Neural crest cell (in vitro differentiated cells): ENCODE measurements at places on chromosomes 4 and X. TPM values are rescaled to one million over a fixed set of nuclear protein-coding genes. Genes with fewer than 3 reads are reported as not detected.
A peak's percentile ranks its signal among the peaks of the same experiment; 100 is the strongest.

GRCh38 chr4:184168406-184169019, 49.2 kb downstream of the ENPP6 start:
- H3K27ac ChIP-seq = no peak overlapping the region
- H3K36me3 ChIP-seq = no peaks in the 10 kb centered on the region
- peak; percentile 87 for DNase-seq
- peaks cover 46% of the 10 kb centered on the region for H3K27me3 ChIP-seq
- no peak overlapping the region for H3K4me3 ChIP-seq

DNA sequence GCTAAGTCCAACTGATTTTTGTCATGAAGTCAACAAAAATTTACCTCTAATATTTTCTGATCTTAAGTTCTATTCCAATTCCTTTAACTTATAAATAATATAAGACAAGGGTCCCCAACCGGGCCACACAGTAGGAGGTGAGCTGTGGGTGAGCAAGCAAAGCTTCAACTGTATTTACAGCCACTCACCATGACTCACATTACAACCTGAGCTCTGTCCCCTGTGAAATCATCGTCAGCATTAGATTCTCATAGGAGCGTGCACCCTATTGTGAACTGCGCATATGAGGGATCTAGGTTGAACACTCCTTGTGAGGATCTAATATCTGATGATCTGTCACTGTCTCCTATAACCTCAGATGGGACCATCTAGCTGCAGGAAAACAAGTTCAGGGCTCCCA, 227.4 kb downstream of the MAPK10 start:
- no peak for DNase-seq
- H3K36me3 ChIP-seq = peaks cover 6% of the 10 kb centered on the region
- H3K4me3 ChIP-seq = no peak overlapping the region
- no peaks in the 10 kb centered on the region for H3K27me3 ChIP-seq
- H3K4me1 ChIP-seq = no peaks in the 10 kb centered on the region

GRCh38 chr4:186627226-186627865, 72.0 kb upstream of the MTNR1A start:
- H3K27ac ChIP-seq = no peak overlapping the region
- H3K4me1 ChIP-seq = peaks cover 24% of the 10 kb centered on the region
- peaks cover 53% of the 10 kb centered on the region for H3K36me3 ChIP-seq

- no peak for DNase-seq
- H3K36me3 ChIP-seq = no peaks in the 10 kb centered on the region
- H3K27ac ChIP-seq = no peak overlapping the region
- H3K4me3 ChIP-seq = no peak overlapping the region
- H3K27me3 ChIP-seq = no peaks in the 10 kb centered on the region
- H3K4me1 ChIP-seq = peaks cover 4% of the 10 kb centered on the region
These were observed 3.4 kb downstream of the TEX13B start for GRCh38 chrX:107978707-107979307.

DNA sequence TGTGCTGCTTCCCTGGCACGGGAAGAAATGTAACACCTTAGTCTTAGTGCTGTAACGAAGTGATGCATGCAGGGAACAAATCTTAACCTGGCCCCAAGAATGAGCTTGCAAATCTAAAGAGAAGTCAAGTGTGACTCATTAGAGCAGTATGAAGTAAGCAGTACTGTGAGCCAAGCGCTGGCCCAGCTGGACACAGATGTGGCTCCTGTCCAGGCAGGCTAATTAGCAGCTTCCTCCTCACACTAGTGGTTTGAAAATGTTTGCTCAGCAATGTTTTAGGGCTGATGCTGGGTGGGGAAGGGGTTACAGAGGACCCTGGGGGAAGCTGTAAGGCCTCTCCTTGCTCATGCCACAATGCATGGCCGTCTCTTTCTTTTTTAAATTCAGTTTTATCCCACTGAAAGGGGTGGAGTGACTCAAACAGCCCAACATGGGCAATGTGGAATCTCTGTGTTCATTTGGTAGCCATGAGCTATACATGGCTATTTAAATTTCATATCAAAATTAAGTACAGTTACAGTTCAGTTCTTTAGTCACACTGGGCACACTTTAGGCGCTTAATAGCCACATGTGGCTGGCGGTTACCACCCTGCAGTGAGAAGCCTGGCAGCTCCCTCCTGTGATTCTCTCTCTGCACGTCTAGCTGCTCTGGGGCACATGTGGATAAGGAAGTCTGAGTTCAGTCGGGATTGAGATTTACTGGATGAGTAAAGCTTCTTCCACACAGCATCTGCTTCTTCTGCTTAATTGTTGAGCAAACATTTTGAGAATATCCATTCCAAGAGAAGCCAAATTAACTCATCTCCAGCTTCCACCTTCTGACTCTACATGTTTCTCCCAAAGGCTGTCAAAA, 48.8 kb downstream of the MAP7D2 start:
- no peaks in the 10 kb centered on the region for H3K36me3 ChIP-seq
- no peaks in the 10 kb centered on the region for H3K27me3 ChIP-seq
- DNase-seq = no peak
- no peak overlapping the region for H3K4me3 ChIP-seq

GRCh38 chr4:120881351-120881750, 41.2 kb downstream of the PRDM5 start:
- no peaks in the 10 kb centered on the region for H3K27me3 ChIP-seq
- no peak for DNase-seq
- H3K27ac ChIP-seq = no peak overlapping the region
- no peaks in the 10 kb centered on the region for H3K4me1 ChIP-seq
- H3K4me3 ChIP-seq = no peak overlapping the region

GRCh38 chrX:16290997-16291396, 123.7 kb downstream of the MAGEB17 start:
- no peak for DNase-seq
- no peaks in the 10 kb centered on the region for H3K4me1 ChIP-seq
- H3K4me3 ChIP-seq = no peak overlapping the region
- H3K36me3 ChIP-seq = peaks cover 3% of the 10 kb centered on the region
- H3K27me3 ChIP-seq = no peaks in the 10 kb centered on the region

- no peaks in the 10 kb centered on the region for H3K36me3 ChIP-seq
- H3K27me3 ChIP-seq = no peaks in the 10 kb centered on the region
- no peak for DNase-seq
- H3K27ac ChIP-seq = peak overlapping the region; percentile 97
- H3K4me1 ChIP-seq = peaks cover 57% of the 10 kb centered on the region
These were observed 8.1 kb downstream of the MBNL3 start for GRCh38 chrX:132480581-132481203.

DNA sequence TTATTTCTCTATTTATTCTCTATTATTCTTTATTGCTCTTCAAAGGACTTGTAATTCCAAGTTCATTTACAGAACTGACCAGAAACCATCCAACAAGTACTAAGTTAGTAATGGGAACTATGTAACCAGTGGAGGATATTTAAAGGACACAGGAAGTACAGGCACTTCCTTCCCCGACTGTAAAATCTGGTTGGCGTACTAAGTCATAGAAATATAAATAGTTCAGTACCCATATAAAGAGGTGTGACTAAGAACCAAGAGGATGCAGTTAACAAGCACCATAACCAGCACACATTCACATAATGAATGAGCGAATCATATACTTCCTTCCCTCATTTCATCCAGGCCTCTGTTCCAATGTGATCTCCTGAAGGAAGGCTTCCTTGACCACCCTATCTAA, 3.6 kb upstream of the EIF4E start:
- no peaks in the 10 kb centered on the region for H3K27me3 ChIP-seq
- peaks cover 22% of the 10 kb centered on the region for H3K36me3 ChIP-seq
- H3K4me1 ChIP-seq = peaks cover 16% of the 10 kb centered on the region
- H3K4me3 ChIP-seq = peak overlapping the region; percentile 42
- no peak for DNase-seq

- no peak overlapping the region for H3K4me3 ChIP-seq
- H3K27me3 ChIP-seq = no peaks in the 10 kb centered on the region
- peaks cover 17% of the 10 kb centered on the region for H3K4me1 ChIP-seq
- H3K27ac ChIP-seq = no peak overlapping the region
- H3K36me3 ChIP-seq = no peaks in the 10 kb centered on the region
These were observed 76.4 kb upstream of the DCLK2 start for GRCh38 chr4:150001815-150002214.

GRCh38 chr4:128168701-128169100, 107.6 kb downstream of the LARP1B start:
- no peak overlapping the region for H3K4me3 ChIP-seq
- no peak for DNase-seq
- H3K36me3 ChIP-seq = no peaks in the 10 kb centered on the region
- H3K27ac ChIP-seq = no peak overlapping the region
- no peaks in the 10 kb centered on the region for H3K4me1 ChIP-seq

DNA sequence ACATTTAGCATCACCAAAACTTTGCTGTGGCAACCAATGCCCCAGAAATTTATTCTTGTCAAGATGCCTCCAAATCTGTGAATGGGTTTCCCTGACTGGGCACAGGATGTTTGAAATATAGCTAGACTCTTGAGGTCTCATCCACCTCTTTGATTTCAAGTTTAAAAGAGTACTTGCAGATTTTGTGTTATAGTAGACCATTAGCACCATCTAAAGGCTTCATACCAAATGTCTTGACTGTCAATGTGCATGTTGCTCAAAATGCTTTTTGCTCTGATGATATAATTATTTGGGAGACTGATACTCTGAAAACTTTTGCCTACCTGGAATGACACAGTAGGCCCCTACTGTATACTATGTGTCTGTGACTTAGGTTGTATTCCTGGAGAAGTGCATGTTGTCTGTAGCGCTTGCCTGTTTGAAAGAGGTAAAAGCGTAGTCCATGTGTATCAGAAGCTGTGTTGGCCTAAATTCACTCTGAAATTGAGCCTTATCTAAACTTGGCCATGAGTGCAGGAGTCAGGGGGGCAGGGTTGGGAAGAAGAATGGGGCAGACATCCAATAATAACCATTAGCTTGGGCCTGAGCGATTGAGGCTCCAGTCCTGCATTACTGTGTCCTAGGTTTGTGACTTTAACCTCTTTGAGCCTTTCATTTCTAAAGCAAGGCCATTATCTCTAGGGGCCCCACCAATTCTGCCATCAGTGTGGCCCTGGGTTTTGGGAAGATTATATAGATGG, 33.8 kb downstream of the NDP start:
- H3K4me3 ChIP-seq = no peak overlapping the region
- no peaks in the 10 kb centered on the region for H3K4me1 ChIP-seq

- H3K27ac ChIP-seq = peak overlapping the region; percentile 83
- H3K36me3 ChIP-seq = peaks cover 55% of the 10 kb centered on the region
- DNase-seq = no peak
- no peaks in the 10 kb centered on the region for H3K27me3 ChIP-seq
- H3K4me1 ChIP-seq = peaks cover 21% of the 10 kb centered on the region
These were observed 49.2 kb upstream of the MND1 start for GRCh38 chr4:153295131-153295755.

GRCh38 chr4:38306482-38307071, 346.4 kb downstream of the PTTG2 start:
- H3K36me3 ChIP-seq = peaks cover 7% of the 10 kb centered on the region
- no peaks in the 10 kb centered on the region for H3K27me3 ChIP-seq
- H3K4me3 ChIP-seq = no peak overlapping the region
- no peak for DNase-seq
- H3K4me1 ChIP-seq = peaks cover 35% of the 10 kb centered on the region

DNA sequence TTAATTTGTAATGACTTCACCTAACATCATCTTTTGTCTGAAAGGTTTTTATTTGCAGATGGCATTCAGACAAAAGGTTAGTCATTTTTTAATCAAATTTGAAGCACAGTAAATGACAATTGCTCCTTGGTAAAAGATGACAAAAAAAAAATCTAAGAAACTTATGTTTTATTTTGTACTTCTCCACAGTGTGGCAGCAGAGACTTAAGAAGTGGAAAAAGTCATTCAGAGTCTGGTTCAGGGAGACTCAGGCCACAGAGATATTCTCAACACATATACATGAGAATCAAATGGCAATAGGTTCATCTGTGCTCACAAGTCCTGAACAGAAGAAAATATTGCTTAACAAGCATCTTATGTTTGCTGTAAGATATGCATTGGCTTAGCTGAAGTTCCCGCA, 436.2 kb downstream of the KCNIP4 start:
- peak; percentile 3 for DNase-seq
- H3K27ac ChIP-seq = no peak overlapping the region
- H3K4me3 ChIP-seq = no peak overlapping the region
- peaks cover 33% of the 10 kb centered on the region for H3K27me3 ChIP-seq
- H3K36me3 ChIP-seq = no peaks in the 10 kb centered on the region

DNA sequence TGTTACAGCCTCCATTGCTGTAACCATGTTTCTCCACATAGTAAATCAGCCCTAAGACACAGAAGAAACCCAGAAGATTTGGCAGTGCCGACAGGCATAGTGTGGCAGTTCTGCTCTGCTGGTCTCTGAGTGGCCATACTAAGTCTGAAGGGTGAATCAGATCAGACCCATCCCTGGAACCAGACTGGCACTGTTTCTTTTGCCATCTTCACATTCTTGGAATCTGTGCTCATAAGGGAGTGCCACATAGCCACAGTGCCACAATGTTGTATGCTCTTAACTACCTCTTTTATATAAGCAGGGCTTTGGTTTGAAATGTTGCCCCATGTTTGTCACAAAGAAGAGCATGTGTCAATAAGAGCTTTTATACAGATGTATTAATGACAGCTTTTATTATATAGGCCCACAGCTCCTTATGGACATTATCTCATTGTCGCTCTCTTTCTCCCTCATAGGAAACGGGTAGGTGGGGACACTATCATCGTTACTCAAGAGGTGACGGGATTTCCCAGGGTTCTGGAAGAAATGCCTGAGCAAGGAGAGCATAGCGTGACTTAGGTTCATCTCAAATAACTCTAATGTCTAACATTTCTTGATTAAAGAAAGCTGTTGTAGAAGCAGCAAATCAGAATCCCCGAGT, 128.2 kb downstream of the CBR4 start:
- H3K27me3 ChIP-seq = peaks cover 3% of the 10 kb centered on the region
- no peak overlapping the region for H3K27ac ChIP-seq
- H3K4me3 ChIP-seq = no peak overlapping the region

Gene SOX3
- total RNA-seq = 201 and 205 TPM in 2 replicates

Gene TRPC3
- total RNA-seq = 0.82 TPM in 2 replicates

Gene GPC3
- 29.4 and 30.4 TPM in 2 replicates for total RNA-seq

Gene SLC4A4
- 3.9 and 4.0 TPM in 2 replicates for total RNA-seq

Gene SSX4
- total RNA-seq = not detected in 2 replicates

Gene HDX
- 8.8 and 10.6 TPM in 2 replicates for total RNA-seq

Gene TMEM255A
- total RNA-seq = 0.70 and 0.91 TPM in 2 replicates

Gene GYPB
- total RNA-seq = not detected in 2 replicates

Gene POU4F2
- 0.14 and 0.20 TPM in 2 replicates for total RNA-seq

Gene SUPT20HL2
- total RNA-seq = not detected in 2 replicates

Gene SYTL4
- total RNA-seq = 3.8 and 4.5 TPM in 2 replicates

Gene ARX
- 0.16 and 0.20 TPM in 2 replicates for total RNA-seq
